ENCODE measurements at places on chromosomes 2 and 18.

DNA sequence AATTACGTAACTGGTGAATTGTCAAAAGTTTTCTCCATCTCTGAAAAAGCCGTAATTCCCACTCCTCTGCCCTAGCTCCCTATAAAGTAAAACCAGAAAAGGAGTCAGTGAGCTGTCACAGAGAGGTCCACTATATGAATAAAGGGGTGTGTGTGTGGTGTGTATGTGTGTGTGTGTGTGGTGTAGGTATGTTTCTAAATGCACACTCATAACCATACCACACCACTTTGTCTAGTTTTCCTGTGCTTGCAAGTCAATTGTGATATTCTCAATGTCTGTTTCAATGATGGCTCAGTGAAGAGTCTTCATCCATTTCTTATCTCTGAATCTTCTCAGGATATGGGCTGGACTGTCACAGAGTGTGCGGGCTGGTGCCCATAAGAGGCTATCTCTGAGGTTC, 54.8 kb upstream of the CCDC68 start:
- no peak for DNase-seq

DNA sequence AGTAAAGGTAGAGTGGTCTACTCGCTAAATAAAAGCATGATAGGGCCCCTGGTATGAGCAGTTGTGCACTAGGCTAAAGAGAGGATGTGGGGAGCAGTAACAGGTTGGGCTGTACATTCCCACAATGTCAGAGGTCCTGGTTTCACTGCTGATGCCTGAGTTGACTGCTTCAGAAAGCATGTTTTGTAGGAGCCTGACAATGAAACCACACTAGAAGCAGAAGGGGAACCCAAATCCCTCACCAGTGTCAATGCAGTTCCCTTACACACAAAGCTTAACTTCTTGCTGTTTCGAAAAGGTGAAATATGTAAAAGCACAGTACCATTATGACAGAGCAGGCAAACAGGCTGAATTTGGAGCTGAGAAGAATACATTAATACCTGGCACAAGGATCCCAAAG, 291.7 kb upstream of the KYNU start:
- DNase-seq = no peak

DNA sequence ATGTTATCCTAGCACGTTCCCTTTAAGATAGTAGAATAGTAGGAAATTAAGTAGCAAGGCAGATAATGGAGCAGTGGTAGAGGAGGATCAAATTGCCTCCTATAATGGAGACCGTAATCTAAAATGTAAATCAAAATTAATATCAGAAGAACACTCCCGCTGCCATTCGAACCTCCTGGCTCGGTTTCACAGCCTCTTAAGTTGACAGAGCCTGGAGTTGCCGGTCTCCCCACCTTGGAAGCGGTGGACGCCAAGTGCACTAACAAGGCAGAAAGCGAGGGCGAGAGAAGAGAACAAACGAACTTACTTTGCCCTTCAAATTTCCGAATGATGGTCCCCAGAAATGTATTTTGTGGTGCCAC, 450 bp downstream of the KCNH7 start:
- no peak for DNase-seq

DNA sequence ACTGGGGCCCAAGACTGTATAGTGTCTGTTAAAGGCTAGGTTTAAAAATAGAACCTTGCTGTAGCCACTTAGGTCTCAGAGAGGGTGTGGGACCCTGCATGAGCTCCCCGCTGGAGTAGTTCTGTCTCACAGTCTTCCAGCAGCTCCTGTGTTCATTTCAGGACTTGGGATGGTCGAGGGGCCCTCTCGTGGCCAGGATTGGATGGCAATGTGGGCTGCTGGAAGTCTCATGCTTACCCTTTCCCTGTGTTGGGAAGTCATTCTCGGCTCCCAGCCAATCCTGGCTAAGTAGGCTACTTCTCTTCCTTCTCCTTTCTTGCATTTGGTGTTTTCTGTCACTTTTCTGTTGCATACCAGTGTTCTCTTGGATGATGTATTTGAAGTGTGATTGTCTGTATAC, 284.0 kb upstream of the GCFC2 start:
- no peak for DNase-seq

GRCh38 chr2:1915196-1915595, 170.9 kb upstream of the PXDN start:
- DNase-seq = no peak

GRCh38 chr2:127197475-127198385, 22.4 kb downstream of the CYP27C1 start:
- no peak for DNase-seq

DNA sequence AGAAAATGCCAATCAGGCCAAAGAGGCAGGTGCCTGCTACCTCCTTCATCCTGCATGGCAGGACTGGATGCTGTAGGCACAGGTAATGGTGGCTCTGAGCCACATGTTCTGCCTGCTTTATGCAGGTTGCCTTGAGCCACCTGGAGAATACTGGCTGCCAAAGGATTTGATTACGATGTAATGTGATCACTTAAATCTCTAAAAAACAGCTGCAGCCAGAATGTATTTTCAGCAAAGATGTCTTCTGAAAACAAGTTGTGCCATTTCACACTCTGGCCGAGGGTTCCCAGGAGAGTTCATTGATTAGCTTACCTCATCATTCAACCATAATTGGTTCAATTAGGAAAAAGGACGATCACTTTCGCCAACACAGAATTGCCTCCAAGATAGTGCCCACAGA, 17.9 kb upstream of the MSGN1 start:
- no peak for DNase-seq

DNA sequence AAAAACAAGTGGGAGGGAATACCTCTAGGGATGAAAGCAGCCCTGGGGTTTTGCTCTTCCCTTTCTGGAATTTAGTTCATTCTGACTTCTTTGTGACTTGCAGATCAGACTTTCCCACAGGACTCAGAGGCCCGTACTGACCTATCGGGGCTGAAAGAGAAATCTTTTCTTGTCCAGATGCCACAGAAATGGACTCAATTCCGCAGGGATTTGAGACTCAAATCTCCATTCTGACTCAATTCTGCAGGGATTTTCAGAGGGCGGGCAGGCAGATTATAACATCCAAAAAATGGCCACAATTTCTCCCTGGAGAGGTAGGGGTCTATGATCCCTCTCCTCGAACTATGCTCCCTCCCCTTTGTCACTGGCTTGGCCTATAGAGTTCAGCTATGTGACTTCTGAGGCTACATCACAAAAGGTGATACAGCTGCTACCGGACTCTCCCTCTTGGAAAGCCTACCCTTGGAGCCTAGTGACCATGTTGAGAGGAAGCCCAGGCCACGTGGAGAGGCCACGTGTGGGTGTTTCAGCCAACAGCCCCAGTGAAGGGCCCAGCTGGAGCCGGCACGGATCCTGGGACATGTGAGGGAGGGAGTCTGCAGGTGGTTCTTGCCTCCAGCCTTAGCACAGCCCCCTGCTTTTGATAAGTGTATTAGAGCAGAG, 4.8 kb upstream of the EFHD1 start:
- no peak for DNase-seq

DNA sequence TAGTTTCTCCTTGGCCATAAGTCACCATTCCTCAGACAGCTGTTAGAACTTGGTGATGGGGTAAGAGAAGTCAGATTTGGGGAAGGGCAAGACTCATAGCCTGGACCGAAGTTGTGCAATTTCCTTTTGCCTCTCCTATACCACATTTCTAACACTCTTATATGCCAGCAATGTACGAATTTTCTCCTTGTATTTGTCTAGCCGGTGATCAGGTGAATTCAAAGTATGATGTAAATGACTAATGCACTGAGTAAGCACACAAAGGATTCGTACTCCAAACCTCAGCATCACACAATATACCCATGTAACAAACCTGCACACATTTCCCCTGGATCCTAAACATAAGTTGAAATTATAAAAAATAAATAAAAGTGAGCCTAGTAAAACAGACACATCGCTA, 1143.5 kb upstream of the CELF4 start:
- DNase-seq = no peak

DNA sequence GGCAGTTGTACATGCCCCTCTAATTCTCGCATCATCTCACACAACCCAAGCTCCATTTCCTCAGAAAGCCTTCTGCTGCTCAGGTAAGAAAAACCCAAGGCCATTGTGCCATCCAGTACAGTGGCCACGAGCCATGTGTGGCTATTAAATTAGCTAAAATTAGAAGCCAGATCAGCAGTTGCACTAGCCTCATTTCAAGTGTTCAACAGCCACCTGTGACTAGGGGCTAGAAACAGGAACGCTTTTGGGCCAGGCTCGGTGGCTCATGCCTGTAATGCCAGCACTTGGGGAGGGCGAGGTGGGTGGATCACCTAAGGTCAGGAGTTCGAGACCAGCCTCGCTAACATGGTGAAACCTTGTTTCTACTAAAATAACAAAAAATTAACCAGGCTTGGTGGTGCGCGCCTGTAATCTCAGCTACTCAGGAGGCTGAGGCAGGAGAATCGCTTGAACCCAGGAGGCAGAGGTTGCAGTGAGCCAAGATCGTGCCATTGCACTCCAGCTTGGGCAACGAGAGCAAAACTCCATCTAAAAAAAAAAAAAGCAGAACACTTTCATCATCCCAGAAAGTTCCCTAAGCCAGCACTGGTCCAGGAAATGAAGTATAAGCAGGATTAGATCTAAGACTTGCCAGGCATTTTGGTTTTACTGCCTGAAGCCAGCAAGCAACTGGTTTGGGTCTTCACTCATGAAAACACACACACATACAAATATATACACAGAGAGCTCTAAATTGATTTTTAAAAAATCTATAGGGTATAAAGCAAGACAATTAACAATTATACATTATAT, 35.7 kb downstream of the ATP8B1 start:
- DNase-seq = no peak

DNA sequence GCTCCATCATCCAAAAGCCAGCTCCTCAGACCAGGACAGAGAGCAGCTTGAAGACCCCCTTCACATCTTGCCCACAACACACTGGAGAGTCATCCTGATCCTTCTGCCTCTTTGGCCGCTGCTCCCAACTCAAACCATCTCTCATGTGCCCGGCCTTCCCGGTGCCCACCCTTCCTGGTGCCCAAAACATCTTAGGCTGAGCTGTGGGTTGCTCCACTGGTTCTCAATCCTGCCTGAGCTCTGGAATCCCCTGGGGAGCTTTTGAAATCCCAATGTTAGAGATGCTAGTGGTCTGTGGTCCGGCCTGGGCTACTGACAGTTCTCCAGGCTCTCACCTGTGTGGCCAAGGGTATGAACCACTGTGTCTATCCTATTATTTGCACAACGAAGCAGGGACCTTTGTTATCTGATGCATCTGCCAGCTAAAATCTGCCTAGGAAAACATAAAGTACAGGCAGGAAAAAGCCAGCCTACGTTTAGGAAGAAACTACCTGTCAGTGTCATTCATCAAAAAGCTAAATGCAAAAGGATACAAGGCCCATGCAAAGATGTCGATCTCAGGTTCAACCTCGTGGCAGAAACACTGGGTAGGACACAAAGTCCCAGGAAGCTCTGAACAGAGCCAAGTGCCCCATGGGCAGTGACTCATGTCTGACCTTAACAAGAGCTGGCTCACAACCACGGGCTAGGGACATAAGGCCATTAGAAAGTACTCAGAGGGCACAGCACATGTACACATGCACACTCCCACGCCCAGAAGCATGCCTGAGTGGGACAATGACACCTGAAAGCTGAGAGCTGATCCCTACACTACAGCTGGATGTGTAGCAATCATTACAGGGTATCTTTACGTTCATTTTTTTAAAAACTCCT, 30.8 kb downstream of the TBC1D8 start:
- no peak for DNase-seq

GRCh38 chr18:49890041-49890440, 76.7 kb upstream of the ACAA2 start:
- no peak for DNase-seq

GRCh38 chr2:101805152-101806088, 107.9 kb downstream of the MAP4K4 start:
- DNase-seq = no peak

DNA sequence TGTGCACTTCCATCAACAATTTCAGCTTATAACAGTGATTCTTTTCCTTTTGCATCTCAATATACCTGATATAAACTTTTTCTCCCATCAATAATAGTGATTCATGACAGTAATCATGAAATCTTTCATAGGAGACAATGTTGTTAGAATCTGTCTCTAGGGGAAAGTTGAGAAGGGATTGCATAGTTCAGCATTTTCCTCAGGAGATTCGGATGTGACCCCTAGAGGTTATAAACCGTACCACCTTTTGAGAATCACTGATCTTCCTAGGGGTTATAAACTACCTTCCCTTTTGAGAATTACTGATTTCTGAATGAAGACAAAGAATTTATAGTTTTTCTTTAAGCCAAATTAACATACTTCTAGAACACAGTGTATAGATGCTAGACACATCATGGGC, 53.0 kb upstream of the GALNT3 start:
- DNase-seq = no peak

GRCh38 chr2:61247204-61247812, 85.3 kb downstream of the C2orf74 start:
- no peak for DNase-seq

GRCh38 chr2:241112046-241112445, 10.0 kb upstream of the MTERF4 start:
- DNase-seq = no peak

DNA sequence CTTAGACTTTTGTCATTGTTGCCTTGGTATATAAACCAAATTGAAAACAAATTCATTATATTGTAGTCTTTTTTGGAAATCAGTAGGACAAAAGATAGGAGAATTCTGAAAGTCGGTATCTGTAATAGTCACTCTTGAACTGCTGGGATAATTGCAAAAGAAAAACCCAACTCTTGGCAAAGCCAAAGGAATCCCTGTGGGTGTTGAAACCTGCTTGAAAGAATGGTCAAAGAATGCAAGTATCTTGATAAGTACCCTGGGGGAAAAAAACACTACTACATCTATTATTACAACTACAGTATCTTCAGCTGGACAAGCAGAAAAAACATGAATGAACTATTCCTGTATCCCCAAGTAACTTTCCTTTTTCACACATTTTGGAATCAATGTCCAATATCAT, 7.3 kb upstream of the FAM237A start:
- DNase-seq = no peak

- DNase-seq = no peak
These were observed 86.6 kb downstream of the MARCO start for GRCh38 chr2:119028327-119029174.

GRCh38 chr2:15365411-15365810, 195.7 kb downstream of the NBAS start:
- no peak for DNase-seq

- DNase-seq = no peak
These were observed 277.6 kb downstream of the ZEB2 start for GRCh38 chr2:144242311-144242710.

DNA sequence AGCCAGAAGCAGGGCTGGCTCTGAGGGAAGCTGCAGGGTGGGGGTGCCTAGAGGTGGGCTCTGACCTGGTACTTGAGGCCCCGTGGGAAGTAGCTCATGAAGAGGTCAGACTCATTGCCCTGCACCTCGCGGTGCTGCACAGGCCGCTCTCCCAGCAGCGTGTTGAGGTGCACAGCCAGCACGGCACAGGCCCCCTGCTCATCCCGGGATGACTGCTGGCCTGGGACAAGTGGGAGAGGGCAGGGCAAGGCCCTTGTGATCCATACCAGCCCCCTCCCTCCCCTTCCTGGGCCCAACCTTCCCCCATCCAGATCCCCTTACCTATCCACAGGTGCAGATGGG, 8.7 kb downstream of the CAPG start:
- DNase-seq = no peak
